T-helper 2 cell treated with Interferon-gamma antibody and Interleukin-4, amounts not matched to agents 5 μg/mL and 100 μg/mL, for 36 hours (primary cell): ENCODE measurements at places on chromosomes 13 and 19.

- DNase-seq = no peak
These were observed 330.2 kb downstream of the DNAJC15 start for GRCh38 chr13:43353631-43354030.

- no peak for DNase-seq
These were observed 1.0 kb downstream of the NCCRP1 start for GRCh38 chr19:39197808-39198207.

DNA sequence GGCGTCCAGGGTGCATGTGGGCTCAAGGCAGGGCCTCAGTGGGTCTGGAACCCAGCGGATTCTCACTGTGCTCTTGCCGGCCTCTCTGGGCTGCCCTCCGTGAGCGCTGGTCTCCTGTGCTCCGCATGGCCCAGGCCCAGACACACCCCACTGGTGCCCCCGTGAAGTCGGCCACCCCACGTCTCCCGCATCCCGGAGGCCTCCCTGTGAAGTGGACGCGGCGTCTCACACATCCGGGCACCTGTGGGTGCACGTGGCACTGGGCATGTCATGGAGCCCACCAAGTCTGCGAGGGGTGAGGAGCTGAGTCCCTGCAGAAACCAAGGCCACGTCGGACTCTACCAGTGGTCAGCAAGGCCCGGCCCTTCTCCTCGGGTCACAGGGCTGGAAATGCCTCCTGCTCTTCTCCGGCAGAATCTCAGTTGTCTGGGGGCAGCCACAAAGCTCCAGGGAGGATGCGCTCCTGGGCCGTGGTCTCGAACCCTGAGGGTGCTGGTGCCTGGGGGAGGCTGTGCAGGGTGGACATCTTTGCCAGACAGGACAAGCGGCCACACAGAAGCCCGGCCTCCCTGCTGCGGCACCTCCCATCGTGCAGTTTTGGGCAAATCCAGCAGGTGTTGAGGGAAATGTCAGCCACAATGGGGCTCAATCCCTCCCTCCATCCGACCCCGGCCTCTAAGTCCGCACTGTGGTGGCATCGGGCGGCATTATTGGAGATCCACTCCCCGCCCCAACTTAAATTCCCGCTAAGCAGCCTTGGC lies 2.2 kb downstream of the C13orf46 start:
- DNase-seq = no peak

DNA sequence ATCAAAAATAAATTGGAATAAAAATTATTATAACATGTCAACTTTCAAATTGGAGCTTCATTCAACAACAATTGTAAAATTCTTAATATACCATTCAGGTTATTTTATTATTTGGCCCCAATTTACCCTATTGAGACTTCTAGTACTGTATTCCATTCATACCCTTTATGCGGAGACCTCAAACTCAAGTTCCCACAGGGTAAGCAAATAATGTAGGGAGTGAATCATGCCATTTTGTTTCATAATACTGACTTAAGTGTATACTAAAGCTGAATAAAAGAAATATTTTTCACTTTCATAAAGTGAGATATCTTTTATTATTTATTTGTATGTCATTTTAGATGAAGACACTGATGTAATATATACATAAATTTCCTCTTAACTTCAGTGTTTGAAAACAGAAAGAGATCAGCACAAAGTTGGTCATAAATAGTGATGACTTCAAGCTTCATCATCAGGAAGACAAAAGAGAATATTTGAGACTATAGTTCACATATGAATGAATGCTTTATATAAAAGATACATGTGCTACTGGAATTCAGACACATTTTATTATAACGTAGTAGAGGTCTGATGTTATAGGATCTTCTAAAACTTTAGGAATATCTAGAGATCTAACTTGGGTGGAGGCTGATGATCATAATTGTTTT lies 894.4 kb upstream of the PCDH9 start:
- no peak for DNase-seq

- DNase-seq = no peak
These were observed 6.7 kb downstream of the CAMSAP3 start for GRCh38 chr19:7602240-7602934.

DNA sequence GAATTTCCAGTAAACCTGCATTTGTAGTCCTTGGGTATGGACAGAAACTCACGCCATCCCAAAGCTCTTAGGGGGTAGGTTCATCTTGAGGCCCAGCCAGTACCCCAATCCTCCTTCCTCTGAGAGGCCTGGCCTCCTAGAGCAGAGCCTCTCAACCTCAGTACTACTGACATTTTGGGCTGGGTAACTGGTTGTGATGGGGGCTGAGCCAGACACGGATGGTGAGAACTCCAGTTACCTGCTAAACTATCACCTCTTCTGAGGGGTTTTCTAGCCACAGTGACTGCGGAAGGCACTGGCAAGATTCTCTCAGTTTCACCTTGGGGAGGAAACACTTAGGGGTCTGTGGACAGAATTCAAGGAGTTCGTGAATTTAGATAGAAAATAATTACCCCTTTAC lies 156.2 kb downstream of the CACNA1A start:
- no peak for DNase-seq

DNA sequence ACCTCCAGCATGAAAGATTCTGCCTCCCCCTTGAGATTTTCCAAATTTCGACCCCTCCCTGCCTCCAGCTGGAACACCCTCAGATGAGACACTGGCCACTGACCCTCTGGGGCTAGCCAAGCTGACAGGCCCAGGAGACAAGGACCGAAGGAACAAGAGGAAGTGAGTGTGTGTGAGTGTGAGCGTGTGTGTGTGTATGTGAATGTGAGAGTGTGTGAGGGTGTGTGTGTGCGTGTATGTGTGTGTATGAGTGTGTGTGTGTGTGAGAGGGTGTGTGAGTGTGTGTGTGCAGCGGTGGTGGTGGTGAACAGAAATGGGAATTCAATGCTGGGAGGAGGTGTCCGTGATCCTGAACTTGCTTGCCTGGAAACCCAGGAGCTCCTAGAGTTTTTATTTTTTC lies 13.8 kb downstream of the HRC start:
- DNase-seq = no peak

GRCh38 chr19:1770866-1771576 lies 17.7 kb downstream of the ONECUT3 start:
- no peak for DNase-seq

DNA sequence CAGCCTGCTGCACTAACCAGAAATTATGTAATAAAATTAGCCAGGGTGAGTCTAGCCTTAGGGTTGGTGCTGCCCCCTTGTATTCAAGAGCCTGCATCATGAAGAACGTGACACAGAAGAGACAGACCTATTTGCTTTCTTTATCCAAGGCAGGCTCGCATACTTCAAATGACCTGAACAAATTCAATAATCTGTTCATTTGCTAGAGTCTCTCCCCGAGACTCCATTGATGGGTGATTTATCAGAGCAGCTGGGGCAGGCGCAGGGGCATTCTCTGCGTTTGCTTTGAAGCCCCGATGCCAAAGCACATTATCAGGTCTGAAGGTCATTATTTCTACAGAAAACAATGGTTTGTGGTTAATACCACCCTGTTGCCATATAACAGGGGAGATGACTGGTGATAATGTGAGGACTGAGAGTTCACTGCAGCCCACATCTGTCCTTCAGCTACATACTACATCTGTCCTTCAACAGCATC lies 520.3 kb downstream of the DIAPH3 start:
- no peak for DNase-seq

DNA sequence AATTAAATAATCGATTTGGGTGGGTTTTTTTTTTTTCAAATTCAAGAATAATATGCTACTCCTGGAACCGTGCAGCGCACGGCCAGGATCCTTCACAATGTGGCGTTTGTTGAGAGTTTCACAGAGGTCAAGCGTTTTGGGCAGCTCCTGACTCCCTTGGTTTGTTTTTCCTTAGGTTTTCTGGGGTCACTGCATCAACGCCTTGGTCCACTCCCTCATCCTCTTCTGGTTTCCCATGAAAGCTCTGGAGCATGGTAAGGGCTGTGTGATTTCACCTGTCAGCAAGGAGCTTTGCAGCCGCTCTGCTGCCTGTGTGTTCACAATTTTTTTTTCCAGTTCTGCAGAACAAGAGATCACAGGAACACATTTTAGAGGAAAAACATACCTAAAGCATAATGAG lies 212.4 kb downstream of the SHISA2 start:
- DNase-seq = no peak
